Astrocyte of the hippocampus (primary cell): ENCODE measurements at places on chromosomes 3 and 15.

GRCh38 chr15:50993598-50993997 is 85.1 kb downstream of the AP4E1 start:
- DNase-seq: peak; percentile 32

GRCh38 chr3:174857301-174857700 is 1.8 kb upstream of the NAALADL2 start:
- no peak for DNase-seq

DNA sequence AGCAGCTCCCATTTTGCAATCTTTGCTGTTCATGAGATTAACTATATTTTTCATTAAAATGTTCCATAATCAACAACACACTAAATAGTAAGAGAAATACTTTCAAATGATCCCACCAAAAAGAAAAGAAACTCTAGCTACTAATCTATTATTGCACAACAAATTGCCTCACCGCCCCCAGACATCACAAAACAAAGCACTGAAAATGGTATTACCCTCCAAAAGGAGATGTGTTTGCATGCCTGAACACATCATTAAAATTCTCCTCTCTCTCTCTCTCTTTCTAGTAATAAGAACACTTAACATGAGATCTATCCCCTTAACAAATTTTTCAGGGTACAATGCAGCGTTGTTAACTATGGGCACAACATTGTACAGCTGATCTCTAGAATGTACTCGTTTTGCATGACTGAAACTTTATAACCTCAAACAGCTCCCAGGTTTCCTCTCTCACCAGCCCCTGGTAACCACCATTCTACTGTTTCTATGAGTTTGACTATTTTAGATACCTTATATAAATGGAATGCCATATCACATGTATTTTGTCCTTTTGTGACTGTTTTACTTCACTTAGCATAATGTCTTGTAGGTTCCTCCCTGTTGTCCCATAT is 33.1 kb downstream of the WNT5A start:
- DNase-seq: no peak

DNA sequence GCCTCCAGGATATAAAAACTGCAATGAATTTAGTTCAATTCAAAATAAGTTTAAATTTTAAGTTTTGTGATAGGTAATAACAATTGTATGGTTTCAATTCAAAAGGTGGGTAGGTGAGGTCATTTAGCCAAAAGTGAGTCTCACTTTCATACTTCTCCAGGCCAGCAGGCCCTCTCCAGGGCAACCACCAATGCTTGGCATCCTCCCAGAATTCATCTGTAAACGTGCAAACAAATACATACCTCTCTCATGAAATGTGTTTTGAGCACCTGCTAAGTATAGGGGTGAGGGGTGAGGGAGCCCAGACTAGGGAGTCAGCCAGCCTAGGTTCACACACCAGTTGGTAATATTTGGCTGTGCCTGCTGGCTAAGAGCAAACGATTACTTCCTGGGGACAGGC is 22.0 kb upstream of the RBSN start:
- DNase-seq: no peak
